Activated CD4-positive, CD25-positive, alpha-beta regulatory T cell (primary cell): ENCODE measurements at places on chromosomes 12 and 14.
A peak's percentile ranks its signal among the peaks of the same experiment; 100 is the strongest.

GRCh38 chr14:100471441-100472093 lies 115.7 kb downstream of the BEGAIN start:
- DNase-seq: no peak

- no peak for DNase-seq
Observed at GRCh38 chr14:96263347-96264199, 7.6 kb downstream of the BDKRB1 start.

GRCh38 chr14:35113308-35113950 lies 8.4 kb downstream of the PPP2R3C start:
- no peak for DNase-seq

DNA sequence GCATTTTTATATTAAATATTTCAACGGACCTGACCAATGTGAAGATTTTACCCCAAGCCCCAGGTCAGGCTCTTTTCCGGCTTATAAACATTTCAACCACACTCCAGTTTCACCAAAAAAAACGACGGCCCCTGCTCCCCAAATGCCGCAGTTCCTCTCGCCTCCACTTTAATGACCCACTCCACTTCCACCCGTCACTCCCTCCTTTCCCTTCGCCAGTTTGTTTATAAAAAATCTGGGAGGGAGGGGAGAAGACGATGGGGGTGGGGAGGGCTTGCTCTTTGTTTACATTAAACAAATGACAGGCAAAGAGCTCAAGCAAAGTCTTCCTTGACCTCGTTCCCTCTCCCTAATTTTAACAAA lies 5.4 kb downstream of the SIX6 start:
- no peak for DNase-seq

DNA sequence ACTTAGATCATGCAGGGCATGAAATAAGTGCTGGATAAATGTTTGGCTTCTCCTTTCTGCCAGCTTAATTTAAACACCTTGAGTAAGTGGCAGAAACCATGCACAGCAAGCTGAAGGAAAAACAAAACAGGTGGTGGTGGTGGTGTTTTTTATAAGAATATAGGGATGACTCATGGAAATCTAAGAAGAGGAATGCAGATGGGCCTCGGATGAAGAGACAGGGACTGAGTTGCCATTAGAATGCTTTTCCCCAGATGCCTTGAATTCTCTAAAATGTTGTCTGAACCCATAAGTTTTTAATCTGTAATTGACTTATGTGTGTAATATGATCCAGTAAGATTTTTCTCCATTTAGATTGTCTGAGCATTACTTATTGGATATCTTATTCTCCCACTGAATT lies 93.1 kb upstream of the ZDHHC17 start:
- no peak for DNase-seq

GRCh38 chr14:75303381-75303789 lies 24.8 kb downstream of the FOS start:
- DNase-seq: peak; percentile 21

- no peak for DNase-seq
Observed at GRCh38 chr12:3437986-3438385, 53.0 kb upstream of the PRMT8 start.

DNA sequence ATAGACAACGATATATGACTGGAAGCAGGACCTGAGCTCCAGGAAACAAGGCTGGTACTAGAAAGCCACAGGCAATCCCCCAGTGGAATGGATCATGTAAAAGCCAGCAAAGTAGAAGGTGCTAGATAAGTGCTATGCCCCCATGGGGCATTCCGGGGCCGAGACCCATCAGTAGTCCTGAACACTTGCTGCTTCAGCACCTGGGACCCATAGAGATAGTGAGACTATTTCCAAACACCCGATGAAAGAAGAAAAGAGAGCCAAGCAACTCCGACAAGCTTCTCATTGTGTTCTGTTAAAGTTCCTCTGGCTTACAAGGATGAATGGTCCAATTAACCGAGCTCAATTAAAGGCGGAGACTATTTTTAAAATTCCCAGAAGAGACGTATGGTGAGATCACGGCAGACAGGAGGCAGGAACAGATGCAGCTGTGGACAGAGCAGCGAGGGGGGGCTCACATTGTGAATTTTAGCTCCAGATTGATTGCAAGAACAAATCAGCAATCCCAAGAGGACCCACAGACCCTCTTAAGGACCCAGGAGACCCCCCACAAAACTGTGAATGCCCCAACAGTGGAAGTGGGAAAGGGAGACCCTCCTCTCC lies 142.5 kb upstream of the OVCH1 start:
- no peak for DNase-seq

DNA sequence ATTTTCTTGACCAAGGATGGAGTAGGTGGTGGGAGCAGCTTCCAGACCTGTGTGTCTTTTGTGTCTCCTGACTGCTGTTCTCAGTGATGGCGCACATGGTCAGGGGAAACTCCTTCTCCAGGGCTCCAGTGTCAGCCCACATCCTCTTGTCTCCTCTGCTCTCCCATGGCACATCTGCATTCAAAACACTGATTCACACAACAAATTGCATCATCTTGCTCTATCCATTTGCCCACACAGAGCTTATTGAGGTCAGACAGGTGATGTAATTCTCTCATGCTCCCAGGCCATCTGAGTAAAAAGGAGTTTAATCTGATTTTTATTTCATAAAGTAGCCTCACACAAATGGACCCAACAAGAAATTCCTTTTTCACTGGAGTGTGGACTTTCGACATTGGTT lies 21.8 kb upstream of the TMEM132C start:
- DNase-seq: no peak

DNA sequence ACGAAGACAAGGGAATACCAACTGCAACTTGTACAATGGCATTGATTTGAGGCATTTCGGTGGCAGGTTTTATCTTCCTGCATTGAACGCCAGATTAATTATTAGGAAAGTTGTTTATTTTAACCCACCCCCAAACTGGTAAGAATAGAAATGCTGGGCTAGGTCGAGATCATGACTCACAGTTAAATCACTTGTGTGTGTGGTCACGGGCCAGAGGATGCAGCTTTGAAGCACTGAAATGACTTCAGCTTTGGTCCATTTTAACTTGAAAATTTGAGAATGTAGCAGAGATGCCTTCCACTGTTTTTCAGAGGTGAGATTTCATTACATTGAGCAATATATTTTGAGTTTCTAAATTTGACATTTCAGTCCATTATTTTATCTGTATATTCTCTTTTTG lies 23.6 kb upstream of the KCNH3 start:
- no peak for DNase-seq

GRCh38 chr14:72630374-72630773 lies 263.5 kb downstream of the DPF3 start:
- no peak for DNase-seq

DNA sequence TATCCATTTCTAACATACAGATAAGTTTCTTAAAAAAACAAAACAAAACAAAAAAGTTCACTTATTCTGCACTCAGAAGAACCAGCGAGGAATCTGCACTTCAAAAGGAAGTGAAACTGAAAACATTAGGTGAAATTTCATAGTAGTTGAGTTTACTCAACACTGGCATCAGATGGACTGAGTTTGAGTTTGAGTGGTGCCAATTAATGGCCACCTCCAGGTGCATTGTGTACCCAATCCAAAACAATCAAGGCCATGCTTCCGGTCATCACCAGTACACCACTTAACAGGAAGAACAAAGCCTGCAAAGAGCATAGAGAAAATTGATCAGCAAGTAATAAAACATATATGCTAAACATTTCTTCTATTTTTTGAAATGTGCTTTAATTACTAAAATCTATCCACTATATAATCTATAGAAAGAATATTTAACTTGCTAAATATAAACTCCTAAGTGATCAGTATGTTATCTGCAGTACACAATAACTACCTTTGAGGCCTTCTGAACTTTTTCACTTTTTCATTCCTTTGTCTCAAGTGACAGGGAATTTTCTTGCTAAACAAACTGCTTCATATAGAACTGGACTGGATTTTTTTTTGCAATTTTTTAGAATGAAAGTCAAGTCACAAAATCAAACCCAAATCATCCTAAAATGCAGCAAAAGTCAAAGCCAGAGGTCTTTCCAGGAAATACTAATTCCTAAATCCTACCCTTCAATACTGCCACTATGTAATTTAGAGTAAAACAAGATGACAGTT lies 11.5 kb downstream of the SLC38A2 start:
- no peak for DNase-seq

GRCh38 chr14:64995291-64995690 lies 8.6 kb downstream of the FNTB start:
- DNase-seq: no peak

GRCh38 chr12:115199831-115200230 lies 515.9 kb upstream of the TBX3 start:
- no peak for DNase-seq

DNA sequence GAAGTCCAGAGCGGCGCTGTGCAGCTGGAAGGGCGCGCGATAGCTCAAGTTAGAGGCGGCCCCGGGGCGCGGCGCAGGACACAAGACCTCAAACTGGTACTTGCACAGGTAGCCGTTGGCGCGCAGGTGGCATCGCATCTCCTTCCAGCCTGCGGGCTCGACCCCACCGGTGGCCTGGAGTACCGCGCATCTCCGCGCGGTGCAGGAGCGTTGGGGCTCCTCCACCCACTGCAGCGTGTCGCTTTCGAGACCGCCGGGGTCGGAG lies 553 bp downstream of the CLEC14A start:
- peak; percentile 2 for DNase-seq

- no peak for DNase-seq
Observed at GRCh38 chr14:50551877-50552276, 8.1 kb upstream of the ATL1 start.

DNA sequence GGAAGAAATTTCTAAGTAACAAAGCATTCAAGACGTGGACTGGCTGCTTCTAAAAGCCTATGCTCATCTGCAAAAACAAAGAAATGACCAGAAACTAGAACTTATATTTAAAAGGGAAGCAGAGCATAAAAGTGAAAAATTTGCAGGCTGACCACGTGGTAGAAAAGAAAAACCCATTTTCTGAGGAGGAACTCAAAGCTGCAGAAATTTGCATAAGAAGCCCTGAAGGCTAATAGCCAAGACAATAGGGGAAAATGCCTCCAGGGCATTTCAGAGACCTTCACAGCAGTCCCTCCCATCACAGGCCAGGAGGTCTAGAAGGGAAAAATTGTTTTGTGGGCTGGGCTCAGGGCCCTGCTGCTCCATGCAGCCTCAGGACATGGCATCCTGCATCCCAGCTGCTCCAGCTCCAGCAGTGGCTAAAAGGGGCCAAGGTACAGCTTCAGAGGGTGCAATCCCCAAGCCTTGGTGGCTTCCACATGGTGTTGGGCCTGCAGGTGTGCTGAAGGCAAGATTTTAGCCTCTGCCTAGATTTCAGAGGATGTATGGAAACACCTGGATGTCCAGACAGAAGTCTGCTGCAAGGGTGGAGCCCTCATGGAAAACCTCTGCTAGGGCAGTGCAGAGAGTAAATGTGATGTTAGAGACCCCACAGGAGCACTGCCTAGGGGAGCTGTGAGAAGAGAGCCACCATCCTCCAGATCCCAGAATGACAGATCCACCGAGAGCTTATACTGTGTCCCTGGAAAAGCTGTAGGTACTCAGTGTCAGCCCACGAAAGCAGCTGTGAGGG lies 55.5 kb downstream of the CHGA start:
- no peak for DNase-seq

- DNase-seq: no peak
Observed at GRCh38 chr12:69579029-69579428, 6.2 kb upstream of the CCT2 start.

DNA sequence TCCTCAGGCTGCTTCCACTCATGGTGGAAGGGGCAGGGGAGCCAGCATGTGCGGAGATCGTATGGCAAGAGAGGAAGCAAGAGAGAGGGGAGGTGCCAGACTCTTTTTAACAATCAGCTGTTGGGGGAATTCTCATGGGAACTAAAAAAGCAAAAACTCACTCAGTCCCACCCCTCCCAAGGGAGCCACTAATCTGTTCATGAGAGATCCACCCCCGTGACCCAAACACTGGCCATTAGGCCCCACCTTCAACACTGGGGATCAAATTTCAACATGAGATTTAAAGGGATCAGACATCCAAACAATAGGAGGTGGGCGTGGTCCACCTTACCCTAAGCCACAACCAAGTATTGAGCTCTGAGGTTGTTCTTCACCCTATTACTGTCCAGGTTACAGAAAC lies 375.1 kb downstream of the GRIN2B start:
- DNase-seq: no peak

GRCh38 chr14:99589651-99590530 lies 14.1 kb downstream of the CCDC85C start:
- DNase-seq: no peak

DNA sequence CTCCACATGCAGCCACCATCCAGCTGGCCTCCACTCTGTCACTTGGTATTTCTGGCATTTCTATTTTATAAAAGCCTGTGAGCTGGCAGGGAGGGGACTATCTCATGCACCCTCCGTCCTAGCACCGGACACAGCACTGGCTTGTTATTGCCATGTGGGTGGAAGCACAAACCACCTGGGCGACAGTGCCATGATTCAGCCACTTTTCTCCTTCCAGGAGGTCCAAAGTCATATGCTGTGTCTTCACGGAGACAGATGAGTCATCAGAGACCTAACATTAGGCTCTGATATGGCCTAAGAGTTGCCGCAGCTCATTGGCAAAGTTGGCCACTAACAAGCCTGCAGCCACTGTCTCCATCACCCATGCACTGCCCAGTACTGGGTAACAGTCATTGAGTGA lies 1123.0 kb downstream of the VRK1 start:
- no peak for DNase-seq

DNA sequence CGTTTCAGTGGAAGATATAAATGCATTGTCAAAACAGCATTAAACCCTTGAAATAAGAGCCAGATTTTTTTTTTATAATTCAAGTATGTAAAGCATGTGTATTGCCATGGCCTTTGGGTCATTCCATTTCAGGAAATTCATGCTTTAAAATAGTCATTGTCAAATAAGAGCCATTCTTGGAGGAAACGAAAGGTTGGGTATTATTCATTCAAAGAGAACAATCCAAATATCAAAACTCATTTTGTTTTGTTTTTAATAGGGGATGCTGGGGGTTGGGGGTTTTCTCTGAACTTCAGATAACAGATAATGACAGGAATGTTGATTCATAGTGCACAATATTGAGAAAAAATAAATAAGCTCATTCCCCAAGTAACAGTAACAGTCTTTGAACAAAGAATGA lies 174.4 kb upstream of the NUDT4 start:
- no peak for DNase-seq

DNA sequence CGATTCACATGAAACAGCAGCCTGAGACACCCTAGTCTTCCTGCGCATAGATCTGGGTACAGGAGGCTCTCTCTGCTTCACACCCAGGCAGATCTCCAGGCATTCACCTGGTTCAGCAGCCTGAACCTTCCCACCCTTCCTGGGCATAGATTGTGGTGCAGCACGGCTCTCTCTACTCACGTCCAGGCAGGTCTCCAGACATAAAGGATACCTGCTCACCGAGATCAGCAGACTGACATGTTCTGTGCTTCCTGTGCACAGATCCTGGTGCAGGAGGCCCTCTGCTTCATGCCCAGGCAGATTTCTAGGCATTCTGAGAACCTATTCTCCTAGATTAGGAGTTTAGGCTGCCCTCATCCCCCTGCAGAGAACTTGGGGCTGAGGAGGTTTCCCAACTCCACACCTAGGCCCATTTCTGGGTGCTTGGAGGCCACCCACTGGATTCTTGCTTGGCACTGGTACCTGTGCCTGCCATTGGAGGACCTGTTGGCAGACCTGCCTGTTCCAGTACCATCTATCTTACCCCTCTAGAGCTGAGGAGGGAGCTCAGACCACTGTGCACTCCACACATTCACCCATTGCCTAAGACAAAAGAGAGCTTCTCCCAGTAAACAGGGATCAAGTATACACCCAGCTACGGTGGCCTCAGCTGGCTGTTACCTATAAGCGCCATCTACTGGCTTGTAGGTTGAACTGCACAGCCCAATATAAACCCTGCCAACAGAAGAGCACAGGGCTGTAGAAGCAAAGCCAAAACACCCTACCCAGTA lies 28.0 kb upstream of the GARIN6 start:
- DNase-seq: no peak
